NCI-H1436 treated with DMSO at 0.1 percent for 48 hours (cell line): ENCODE measurements at places on chromosomes 5 and 9.

DNA sequence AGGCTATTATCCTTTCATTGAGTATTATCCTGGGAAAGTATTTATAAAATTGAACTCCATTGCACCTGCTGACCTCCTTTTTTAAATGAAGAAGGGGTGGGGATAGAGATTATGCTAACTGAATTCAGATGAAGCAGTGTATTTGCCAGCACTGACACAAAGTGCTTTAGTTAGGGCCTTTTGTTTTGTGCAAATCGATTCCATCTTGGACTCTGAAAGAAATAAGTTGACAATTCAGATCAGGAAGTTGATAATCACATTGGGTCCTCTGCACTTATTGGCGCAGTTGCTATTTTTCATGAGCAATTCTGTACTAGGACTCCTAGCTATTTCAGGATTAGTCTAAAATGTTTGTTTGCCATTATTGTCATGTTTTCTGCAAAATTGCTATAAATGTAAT lies 101.6 kb upstream of the FSD1L start:
- no peak for DNase-seq

DNA sequence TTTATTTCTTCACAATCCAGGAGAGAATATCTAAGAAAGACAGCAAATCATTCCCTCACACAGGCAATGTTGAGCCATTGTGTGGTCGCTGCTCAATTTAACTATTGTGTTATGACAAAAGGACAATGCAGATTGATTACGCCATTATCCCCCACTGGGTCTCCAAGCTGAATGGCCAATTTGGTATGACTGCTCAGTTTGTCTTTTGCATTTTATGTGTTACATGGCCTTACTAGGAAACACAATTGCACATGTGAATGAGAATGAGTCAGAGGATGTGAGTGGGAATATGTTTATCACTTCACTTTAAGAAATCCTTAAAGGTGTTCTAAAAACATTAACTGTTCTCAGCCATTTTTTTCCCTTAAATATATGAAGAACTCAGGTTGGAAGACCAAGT lies 108.3 kb downstream of the FAM174A start:
- no peak for DNase-seq

DNA sequence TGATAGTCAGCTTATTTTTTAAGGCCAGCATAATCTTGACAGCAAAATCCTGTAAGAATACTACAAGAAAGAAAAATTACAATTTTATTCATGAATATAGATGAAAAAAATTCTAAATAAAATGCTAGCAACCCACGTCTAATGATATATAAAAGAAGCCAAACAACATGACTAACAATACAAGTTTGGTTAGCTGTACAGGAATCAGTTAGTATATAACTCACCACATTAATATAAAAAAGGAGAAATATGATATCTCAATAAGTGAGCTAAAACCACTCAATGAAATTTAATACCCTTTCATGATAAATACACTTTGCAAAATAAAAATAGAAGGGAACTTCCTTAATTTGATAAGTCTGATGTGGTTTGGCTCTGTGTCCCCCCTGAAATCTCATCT lies 139.7 kb upstream of the MAN2A1 start:
- DNase-seq = no peak

DNA sequence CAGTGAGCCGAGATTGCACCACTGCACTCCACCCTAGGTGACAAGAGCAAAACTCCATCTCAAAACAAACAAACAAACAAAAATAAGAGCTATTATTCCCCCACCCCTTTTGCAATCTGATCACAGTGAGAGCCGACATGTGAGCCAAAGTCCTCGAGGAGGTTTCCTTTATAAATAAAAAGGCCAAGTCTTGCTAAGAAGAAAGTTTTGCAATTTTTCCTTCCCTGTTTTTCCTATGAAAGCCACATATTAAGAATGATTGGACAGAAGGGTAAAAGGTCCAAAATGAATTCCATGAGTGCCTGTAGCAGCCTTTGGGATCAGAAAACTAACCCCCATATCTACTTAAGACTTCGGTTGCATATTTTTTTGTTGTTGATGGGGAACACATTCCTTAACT lies 179.7 kb downstream of the TSSK1B start:
- no peak for DNase-seq
